ENCODE measurements at places on chromosomes 13 and 19.

GRCh38 chr19:45200568-45200967 is 22.0 kb downstream of the BLOC1S3 start:
- peak; percentile 64 for DNase-seq

- no peak for DNase-seq
These were observed 838 bp upstream of the SNRNP70 start for GRCh38 chr19:49084206-49085019.

- no peak for DNase-seq
These were observed 5.0 kb downstream of the XRCC1 start for GRCh38 chr19:43570174-43570791.

GRCh38 chr19:11495481-11495880 is 10.2 kb downstream of the ZNF653 start:
- DNase-seq: no peak

DNA sequence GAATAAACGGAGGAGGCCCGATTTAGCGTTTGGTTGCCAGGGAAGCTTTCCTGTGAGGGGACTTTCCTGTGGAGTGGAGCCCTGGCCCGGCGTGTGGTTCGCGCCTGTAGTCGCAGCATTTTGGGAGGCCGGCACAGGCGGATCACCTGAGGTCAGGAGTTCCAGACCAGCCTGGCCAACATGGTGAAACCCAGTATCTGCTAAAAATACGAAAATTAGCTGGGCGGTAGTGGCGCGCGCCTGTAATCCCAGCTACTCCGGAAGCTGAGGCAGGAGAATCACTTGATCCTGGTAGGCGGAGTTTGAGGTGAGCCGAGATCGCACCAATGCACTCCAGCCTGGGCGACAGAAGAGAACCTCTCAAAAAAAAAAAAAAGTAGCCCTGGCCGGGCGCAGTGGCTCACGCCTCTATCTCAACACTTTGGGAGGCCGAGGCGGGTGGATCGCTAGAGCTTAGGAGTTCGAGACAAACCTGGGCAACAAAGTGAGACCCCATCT is 6.9 kb downstream of the KANK3 start:
- DNase-seq: no peak

DNA sequence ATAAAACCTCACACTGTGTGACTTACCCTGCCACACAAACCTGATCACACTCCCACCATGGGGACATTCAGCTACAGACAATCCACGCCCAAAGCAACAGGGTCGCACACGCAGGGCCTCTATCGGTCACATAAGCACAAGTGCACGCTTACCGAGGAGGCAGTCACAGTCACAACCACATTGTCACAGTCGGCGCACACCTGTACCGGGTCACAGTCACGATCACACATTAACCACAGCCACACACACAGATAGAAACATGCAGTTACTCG is 579 bp downstream of the ZNF566 start:
- DNase-seq: peak; percentile 28

DNA sequence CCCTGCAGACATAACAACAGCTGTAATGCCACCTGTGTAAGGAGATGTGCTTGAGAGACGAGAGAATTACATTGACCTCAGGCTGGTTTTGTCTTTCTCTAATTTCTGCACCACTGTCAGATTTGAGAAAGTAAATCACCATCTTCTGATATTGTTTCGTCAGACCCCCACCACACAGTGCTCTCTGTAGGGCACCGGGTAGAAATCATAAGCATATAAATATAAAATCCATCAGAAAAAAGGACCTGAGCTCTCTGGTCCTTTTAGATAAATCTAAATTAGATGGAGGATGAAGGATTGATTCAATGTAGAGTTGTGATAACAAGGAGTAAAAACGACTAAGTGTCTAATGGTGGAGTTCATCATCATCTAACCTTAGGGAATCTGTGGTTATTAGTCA is 1981.0 kb upstream of the PRR20A start:
- DNase-seq: no peak

GRCh38 chr13:71417205-71417604 is 449.8 kb downstream of the DACH1 start:
- no peak for DNase-seq

DNA sequence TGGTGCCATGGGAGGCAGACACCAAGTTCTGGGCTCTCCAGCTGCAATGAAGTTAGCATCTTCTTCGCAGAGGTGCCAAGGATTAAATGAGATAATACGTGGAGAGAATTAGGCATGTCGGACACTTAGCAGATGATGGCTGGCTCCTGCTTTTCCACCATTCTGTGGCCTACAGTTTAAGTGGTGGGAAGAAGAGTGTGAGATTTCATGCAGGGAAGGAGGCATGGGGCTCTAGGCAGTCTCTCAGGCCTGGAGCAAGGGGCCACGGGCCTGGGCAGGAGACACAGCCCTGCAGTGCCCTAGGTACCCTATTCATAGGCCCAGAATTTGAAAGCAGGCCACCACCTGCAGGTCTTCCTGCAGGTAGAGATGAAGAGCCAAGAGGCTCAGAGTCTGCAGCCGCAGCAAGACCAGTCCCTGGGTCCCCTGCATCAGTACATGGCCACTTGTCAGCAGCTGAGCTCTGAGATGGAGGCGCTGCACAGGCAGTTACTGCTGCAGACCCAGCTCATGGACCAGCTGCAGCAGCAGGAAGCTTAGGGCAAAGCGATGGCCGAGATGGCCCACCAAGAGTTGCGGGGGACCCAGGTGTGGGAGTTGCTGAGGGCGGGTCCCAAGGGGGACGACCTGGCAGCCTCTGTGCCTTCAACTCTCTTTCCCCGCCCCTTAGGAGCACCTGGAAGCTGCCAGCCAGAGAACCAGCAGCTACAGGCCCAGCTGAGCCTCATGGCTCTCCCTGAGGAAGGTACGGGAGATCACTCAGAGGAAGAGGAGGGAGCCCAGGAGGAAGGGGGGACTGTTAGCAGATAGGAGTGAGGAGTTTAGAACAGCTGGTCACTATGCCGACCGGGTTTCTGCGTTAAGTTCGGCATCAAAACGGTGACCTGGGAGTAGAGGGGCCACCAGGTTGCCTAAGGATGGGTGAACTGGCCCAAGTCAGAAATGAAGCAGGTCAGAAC is 33.2 kb upstream of the ZNF492 start:
- DNase-seq: no peak

DNA sequence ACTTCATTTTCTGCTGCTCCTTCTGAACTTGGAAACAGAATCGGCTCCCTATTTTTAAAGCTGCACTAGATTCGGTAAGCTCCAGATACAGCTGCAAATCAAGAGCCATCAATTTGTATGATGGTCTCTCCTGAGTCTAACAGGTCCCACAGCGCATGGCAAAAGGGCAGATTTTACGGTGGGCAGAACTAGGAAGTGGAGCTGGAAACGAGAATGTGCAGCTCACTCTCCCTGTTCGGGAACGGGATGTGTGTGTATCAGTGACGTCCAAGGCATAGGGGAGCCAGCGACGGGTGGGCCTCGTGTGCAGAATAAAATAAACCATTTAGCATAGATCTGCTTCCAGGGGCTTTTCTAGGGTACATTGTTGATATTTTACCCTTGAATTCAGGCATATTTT is 74.2 kb downstream of the COL4A1 start:
- DNase-seq: no peak

- DNase-seq: no peak
These were observed 7.9 kb upstream of the F10 start for GRCh38 chr13:113114511-113115362.

DNA sequence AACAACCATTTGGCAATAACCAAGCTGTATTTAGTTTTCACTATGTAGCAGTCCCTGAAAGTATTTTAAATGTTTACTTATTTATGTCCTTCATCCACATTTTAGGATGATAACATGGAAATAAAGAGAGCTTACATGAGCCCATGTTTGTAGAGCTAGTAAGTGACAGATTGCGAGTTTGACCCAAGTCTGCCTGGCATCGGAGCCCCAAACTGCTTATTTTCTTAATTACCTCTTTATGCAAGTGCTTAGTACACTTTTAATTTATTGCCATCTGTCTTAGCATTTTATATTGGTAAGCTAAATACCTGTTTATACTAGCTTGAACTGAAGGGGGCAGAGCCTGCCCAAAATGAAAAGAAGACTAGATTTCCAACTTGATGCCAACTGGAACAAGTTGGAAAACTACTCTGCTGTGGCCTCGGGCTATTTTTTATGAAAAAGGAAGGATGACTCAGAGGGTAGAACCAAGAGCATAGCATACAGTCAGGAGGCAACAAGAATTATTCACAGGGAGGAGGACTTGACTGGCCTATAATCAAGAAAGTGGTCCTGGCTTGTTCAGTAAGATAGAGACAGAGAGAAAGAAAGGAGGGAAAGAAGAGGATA is 150.2 kb downstream of the NDFIP2 start:
- DNase-seq: no peak

DNA sequence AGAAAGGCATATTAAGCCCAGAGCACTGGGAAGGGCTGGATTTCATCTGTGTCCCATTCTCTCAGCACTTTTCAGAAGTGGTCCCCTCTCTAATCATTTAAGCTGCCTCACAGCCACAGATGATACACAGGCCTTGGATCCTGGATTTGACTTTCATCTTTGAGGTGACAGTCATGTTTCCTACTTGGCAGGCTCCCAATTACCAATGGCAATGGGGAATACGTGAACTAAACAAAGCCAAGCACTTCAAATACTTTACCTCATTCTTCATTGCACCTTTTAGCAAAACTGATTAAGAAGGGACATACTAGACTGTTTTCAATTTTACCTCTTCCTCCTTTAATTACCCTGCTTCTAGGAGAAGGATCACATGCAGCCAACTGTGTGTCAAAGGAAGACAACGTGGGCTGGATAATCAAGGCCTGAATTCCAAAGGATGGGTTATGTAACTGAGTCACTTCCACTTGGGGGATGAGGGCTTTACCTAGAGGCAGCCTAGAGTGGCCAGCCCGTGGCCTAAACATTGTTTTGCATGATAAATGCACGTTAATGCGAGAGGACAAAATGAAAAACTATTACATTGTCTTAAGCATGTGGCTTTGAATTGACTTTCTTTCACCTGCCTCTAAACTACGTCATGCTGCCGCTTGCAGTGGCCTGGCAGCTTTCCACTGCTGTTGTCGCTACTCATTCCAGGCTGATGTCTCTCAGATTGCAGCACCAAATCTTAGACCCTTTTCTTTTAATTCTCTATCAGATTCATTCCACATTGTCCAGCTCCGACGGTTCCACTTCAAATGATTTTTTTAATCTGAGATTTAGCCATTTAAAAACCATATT is 95.0 kb downstream of the KCTD12 start:
- DNase-seq: no peak

- DNase-seq: no peak
These were observed 9.4 kb upstream of the DPY19L3 start for GRCh38 chr19:32396046-32396652.

DNA sequence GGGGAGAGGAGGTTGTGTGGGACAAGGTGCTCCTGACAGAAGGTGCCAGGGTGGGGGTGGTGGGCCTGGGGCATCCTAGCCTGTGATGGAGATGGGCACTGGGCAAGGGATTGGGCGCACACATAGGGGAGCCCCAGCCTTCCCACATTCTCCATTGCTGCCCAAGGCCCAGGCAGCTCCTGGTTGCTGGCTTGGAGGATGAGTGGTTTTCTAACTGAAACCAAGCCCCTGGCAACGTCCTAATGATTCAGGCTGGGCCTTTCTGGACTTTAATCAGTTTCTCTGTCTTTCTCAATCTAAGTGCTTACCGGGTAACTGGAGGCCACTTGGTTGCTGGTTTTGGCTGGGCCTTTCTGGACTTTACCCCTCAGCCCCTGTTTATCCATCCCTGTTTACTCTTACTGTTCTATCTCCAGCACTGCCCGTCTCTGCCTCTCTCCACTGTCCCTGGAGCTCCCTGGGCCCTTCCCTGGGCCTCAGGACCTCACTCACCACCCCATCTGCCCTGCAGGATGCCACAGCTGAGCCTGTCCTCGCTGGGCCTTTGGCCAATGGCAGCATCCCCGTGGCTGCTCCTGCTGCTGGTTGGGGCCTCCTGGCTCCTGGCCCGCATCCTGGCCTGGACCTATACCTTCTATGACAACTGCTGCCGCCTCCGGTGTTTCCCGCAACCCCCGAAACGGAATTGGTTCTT is 354 bp downstream of the CYP4F3 start:
- DNase-seq: no peak

DNA sequence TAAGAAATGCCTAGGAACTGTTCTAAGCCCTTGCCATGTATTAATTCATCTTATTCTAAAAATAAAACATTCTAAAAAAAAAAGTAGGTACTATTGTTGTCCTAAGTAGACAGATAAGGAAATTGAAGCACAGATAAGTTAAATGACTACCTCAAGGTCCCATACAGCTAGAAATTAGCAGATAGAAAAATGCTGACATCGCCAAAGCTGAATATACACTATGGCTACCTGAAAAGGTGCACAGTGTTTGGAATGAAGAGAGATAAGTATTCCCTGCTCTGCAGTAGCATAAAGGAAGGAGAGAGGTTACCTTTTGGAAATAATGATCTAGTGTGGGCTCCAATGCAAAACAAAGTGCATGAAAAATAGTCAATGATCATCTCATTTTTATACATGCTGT is 65.3 kb downstream of the DCT start:
- DNase-seq: no peak

- no peak for DNase-seq
These were observed 10.1 kb upstream of the NFIX start for GRCh38 chr19:12985049-12985776.

GRCh38 chr13:99662678-99663077 is 161.4 kb downstream of the TM9SF2 start:
- no peak for DNase-seq

- DNase-seq: no peak
These were observed 251.3 kb upstream of the ATXN8OS start for GRCh38 chr13:69856331-69856730.

- DNase-seq: no peak
These were observed 36.4 kb downstream of the IGFL3 start for GRCh38 chr19:46088101-46088500.

DNA sequence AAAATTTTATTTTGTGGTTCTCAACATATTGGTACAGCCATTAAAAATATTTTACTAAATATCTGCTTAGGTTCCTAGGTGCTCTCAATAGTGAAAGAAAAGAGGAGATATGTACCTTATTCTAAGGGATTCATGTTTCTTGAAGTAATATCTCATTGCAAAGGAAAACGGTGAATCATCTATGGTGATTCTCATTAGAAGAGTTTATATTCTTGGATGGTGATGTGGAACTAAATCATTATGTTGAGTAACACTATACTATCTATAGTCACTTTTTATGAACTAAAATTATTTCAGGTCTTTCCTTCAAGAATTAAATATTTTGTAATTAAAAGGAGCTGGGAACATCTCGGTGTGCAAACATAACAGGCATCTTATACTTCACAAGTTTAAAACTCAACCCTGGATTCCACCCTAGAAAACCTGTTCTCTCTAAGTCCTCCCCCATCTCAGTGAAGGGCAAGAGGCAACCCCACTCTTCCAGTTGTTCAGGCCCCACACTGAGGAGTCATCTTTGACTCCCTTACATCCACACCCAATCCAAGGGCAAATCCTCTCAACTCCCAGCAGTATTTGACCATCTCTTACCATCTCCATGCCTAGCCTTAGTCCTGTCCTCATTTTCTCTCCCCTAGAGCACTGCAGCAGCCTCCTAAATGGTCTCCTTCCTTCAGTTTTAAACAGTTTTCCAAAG is 140.1 kb downstream of the RGCC start:
- no peak for DNase-seq

- DNase-seq: no peak
These were observed 158.0 kb downstream of the DLEU7 start for GRCh38 chr13:50685491-50685890.

GRCh38 chr13:41673640-41674039 is 216.3 kb downstream of the RGCC start:
- no peak for DNase-seq

- no peak for DNase-seq
These were observed 59.4 kb downstream of the ZDHHC20 start for GRCh38 chr13:21399741-21400140.

GRCh38 chr13:99214232-99214631 is 13.6 kb downstream of the UBAC2 start:
- DNase-seq: no peak

- no peak for DNase-seq
These were observed 46.9 kb downstream of the FGF9 start for GRCh38 chr13:21717817-21718216.
